ENCODE measurements at places on chromosomes 11 and 22.

DNA sequence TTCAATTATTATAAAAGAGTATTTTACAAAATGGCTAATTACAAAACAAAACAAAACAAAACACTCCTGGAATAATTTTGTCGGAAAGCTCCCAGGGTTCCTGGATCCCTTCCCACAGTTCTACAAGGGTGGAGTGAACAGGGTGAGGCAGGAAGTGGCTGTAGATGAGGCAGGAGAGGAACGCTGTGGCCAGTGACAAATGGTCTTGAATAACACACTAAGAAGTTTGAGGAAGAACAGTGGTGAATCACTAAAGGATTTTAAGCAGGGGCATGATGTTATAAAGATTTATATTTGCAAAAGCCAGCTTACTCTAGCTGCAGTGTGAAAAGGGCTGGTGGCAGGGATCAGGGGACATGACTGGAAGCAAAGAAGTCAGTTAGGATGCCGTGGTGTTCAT is 33.8 kb upstream of the APOA1 start:
- no peak for DNase-seq

GRCh38 chr22:37413546-37413945 is 13.7 kb downstream of the ELFN2 start:
- DNase-seq = no peak

GRCh38 chr11:72918851-72919250 is 104.6 kb downstream of the ATG16L2 start:
- no peak for DNase-seq

- no peak for DNase-seq
Measured at GRCh38 chr11:70067591-70068341, 10.4 kb upstream of the ANO1 start.

DNA sequence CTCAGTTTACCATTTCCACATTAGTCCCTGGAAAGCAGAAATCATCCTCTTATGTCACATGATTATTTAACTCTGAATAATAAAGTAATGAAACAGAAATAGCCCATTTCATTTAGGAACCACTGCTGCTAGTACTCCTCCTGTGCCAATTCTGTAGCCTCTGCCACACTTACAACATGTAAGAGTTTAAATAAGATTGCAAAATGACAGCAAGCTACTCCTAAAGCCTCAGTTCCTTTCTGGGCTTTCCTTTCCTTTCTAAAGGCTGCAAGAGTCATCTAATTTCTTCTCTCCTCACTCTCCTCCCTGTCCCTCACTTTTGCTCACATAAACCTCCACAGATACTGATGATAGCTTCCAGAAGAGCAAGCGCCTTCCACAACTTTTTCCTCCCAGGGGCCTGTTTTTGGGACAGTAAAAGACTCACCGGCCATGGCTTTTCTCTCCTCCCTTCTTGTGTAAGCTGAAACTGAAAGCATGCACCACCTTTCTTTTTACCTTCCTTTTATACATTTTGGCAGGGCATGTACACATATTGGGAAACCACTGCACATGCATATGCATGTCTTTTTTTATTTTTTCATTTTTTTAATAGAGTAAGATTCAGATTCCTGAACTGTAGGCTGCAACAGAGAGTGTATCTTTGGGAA is 38.5 kb downstream of the CARD18 start:
- DNase-seq = no peak

- DNase-seq = no peak
Measured at GRCh38 chr22:49770547-49771265, 57.0 kb downstream of the BRD1 start.

- no peak for DNase-seq
Measured at GRCh38 chr11:5983443-5983842, 3.3 kb downstream of the OR52L1 start.

DNA sequence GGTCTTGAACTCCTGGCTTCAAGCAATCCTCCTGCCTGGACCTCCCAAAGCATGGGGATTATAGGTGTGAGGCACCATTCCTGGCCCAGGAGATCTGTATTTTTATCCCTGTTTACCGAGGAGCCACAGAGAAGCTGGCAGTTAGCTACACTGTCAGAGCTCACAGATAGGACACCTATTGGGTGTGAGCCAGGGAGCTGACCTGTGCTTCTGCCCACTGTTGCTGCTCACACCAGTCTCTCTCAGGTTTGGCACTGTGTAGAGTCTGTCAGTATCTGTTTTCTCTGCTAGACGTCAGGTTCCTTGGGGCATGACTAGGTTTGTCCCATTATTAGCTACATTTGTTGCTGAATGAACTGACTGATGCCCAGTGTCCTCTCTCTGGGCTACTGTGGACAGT is 17.5 kb downstream of the PPP6R2 start:
- no peak for DNase-seq

DNA sequence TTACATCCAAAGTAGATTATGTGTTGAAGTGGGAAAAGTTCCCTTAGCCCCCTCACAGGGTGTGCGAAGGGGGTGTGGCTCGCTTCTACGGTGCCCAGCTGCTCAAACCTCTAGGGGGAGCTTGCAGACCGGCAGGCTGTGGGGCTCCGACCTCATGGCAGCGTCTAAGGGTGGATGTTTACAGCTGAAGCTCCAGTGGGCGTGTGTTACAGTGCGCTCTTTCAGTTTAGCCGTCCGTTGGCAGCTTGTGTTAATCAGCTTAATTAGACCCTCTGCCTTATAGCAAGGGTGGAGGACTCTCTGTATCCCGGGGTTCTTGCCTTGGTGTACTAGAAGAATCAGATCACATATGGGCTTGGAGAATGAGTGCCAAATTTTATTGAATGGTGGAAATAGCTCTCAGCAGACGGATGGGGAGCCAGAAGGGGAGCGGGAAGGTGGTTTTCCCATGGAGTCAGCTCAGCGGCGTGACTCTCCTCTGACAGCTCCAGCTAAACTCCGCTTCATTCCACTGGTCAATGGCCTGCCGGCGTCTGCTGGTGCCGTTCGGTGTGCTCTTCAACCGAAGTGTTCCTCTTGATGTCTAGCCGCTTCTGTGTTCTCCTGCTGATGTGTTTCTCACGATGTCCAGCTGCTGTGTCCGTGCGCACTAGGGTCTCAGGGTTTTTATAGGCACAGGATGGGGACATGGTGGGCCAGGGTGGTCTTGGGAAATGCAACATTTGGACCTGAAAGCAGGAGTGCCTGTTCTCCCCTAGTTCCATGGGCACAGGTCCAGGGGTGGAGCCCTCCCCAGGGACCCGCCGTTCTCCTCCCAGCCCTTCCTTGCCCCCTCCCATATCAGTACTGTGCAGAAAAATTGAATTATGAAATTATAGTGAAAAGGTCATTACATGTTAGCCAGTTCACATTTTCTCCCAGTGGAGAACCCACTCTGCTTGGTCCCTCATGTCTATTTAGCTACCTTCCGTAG is 28.6 kb upstream of the OR10G7 start:
- no peak for DNase-seq

DNA sequence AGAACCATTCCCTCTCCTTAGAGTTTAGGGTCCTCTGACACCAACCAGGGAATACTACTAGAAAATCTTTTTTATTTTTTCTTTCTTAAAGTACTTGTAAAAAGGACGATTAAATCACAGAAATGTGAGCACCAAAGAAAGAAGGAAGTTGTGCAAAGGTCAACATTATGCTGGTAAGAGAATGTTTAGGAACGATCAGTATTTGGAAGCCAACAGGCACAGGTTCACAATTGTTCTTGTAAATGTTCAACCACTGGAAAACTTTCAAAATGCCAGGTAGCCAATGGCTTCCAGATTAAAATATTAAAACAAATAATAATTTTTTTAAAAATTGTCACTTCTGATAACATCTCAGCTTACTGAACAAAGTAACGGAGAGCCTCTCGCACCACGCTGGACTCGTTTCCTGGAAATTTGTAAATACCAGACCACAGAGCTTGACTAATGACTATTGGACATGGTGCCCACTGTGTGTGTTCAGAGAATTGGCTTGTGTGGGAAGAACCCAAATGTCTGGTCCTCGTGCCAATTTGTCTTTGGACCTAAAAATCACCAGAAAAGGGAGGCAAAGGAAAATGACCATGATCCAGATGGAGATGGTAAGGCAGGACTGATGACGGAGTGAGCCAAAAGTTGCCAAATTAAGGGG is 20.8 kb downstream of the COMMD9 start:
- no peak for DNase-seq

GRCh38 chr11:85089654-85090053 is 537.5 kb downstream of the DLG2 start:
- no peak for DNase-seq

GRCh38 chr11:35057926-35058668 is 80.9 kb upstream of the CD44 start:
- DNase-seq = no peak

DNA sequence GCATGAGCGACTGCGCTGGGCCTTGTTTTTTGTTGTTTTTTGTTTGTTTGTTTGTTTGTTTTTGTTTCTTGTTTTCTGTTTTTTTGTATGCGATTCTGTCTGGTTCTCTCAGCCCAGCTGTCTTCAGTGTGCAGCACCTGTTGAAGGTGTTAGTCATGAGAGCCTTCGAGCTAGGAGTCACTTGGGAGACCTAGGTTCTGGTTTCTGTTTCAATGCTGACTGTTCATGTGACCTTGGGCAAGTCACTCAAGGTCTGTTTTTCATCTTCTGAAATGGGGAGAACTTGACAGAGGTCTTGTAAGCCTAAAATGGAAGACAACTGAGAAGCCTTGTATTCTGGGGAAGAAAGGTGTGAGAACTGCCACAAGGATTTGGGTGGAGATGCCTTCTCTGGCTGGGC is 1.8 kb downstream of the DCPS start:
- DNase-seq = no peak

- no peak for DNase-seq
Measured at GRCh38 chr11:120125509-120125908, 12.4 kb downstream of the TRIM29 start.

DNA sequence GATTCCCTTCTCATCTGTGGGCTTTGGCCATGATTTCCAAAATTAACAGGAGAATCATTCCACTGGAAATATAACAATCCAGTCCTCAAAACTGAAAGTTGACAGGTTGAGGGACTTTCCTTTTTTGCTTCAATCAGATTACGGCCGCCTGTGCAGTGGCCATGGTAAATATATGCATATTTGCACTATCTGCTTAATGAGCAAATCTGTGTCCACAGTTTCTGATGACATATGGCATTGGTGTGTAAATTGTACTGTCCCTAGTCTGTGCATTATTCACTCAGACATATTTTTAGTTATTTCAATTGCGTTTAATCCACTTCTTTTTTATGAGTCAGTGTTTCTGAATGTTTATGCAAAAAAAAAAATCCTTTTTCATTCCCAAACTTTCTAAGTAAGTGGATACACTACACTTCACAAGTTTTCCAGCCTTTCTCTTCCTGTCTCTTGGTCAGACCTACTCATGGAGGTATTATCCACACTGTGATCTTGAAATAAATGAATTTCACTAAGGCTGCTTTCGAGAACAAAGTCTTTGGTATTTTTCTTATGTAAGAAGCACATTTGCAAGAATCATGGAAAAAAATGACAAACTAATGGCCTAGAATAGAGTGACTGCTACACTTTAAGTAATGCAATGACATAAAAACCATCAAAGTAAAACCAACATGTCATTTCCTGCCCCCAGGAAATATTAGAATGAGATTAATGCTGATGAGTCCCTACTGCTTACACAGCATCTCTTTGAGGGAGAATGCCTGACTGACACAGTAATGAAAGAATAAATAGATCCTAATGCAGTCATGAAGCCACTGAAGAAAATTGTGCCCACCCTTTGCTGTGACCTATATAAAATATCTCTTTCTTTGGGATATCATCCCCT is 76.4 kb upstream of the MTNR1B start:
- DNase-seq = no peak

GRCh38 chr11:115304774-115305472 is 199.3 kb downstream of the CADM1 start:
- no peak for DNase-seq

- DNase-seq = peak; percentile 17
Measured at GRCh38 chr11:122656073-122656630, 630 bp downstream of the UBASH3B start.

- DNase-seq = peak; percentile 68
Measured at GRCh38 chr11:71927820-71928736, at the start of gene XNDC1N. Gene XNDC1N, minus strand, starts transcription at chr11:71928594. Its CDS starts 5,241 bp downstream, at chr11:71923353.

DNA sequence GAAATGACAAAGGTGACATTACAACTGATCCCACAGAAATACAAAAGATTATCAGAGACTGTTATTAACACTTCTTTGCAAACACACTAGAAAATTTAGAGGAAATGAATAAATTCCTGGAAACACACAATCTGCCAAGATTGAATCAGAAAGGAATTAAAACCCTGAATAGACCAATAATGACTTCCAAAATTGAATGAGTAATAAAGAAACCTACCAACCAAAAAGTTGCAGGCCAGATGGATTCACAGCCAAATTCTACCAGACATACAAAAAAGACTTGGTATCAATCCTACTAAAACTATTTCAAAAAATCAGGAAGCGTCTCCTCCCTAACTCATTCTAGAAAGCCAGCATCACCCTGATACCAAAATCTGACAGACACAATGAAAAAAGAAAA is 17.2 kb downstream of the RAB38 start:
- no peak for DNase-seq

DNA sequence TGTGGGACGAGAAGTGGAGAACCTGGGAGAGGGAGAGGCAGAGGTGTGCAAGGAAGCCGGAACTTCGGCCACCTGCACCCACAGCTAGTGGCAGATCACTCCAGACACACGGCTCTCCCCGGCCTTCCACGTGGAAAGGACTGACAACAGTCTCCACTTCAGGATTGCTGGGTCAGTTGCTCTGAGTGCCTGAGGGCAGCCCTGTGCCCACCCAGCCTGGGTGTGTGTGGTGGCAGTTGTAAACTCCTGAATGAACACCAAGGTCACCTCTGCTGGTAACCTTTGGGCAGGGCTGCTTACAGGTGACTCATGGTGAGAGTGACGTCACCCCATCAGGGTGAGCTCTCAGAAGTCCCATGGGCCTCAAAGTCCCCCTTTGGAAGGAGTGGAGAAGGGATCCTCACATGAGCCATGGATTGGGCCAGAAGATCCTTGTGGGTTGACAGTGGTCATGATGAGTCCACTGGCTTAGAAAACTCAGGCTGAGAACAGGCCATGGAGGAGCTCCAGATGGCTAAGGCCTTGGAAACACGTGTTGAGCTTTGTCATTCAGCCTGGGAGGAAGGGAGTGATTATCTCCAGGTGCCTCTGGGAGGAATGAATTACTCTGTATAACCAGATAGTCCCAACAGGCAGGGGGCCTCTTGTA is 71.3 kb downstream of the BCR start:
- DNase-seq = no peak

GRCh38 chr11:83023410-83023809 is 48.3 kb downstream of the RAB30 start:
- no peak for DNase-seq

GRCh38 chr11:42462558-42463310 is 849.1 kb upstream of the API5 start:
- DNase-seq = no peak

DNA sequence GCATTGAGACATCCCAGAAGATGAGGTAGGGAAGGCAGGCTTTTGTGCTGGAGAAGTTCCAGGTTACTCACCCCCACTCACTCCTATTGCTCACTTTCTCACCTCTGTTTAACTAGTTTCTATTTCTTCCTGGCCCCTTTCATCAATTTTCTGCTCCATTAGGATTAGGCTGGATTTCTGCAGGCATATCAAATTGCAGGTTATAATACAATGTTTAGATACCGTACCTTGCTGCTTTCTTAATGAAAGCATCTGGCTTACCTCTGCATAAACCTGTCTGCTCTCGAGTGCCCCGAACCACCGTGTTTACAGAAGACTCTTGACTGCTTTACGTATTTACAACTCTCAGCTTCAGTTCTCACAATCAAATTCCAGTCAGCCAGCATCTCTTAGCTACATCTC is 173.7 kb downstream of the ADAMTS15 start:
- no peak for DNase-seq

All from T-helper 22 cell (primary cell).